ENCODE measurements at places on chromosomes 3 and 15. TPM values are rescaled to one million over a fixed set of nuclear protein-coding genes. Genes with fewer than 3 reads are reported as not detected.

- DNase-seq, result no peak
These were observed 23.8 kb upstream of the NMB start for GRCh38 chr15:84681831-84682230.

DNA sequence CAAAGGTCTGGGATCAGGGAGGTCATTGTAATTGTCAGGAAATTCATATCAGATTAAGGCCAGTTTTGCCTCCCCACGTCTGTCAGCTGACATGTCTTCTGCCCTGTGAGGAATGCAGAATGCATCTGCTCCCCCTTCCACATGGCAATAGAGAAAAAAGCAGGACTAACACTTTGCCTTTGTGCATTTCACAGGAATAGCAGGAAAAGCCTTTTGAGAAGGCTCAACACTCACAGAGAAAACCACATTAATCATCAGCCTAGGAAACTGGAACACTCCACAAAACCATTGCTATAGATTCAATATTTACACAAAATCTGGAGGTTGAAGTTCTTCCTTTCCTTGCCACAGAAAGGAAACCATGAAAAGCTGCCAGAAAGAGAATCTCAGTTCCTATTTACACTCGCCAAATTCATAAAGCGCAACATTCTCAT is 165.2 kb upstream of the HES1 start:
- DNase-seq, result no peak

The CCR5 gene
- not detected for total RNA-seq

DNA sequence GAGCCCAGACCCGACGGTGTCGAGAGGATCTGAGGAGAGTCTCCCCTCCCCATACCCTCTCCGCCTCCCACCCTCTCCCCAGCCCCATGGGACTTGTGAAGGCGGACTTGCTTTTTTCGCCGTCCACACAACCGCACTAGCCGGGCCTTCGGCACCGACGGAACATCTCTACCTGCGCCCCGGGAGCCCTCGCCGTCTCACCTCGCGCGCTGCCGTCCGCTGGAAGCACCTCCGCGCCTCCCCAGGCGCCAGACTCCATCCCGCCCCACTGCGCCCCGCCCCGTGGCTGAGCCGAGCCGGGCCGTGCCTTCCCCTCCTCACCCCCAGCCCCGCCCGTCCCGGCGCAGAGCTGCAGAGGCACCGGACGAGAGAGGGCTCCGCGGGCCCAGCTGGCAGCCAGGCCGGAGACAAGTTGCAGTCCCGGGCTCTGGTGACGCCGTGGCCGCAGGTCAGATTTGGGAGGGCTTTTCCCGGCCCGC is at the start of the genes DUOX1 and DUOXA1:
Gene DUOX1, plus strand, starts transcription at position 344 of the 479 bp plus-strand sequence. CDS start 1,973 bp downstream, outside the sequence.
Gene DUOXA1, minus strand, starts transcription at position 229 of the 479 bp plus-strand sequence. CDS start 6,865 bp downstream, outside the sequence.
- peak; percentile 75 for DNase-seq

- peak; percentile 87 for DNase-seq
These were observed 12.5 kb downstream of the P2RY14 start for GRCh38 chr3:151265866-151266265.

- DNase-seq, result no peak
These were observed 52.0 kb downstream of the ILDR1 start for GRCh38 chr3:121970047-121970446.

The TMPRSS7 gene
- not detected for total RNA-seq

All from GM23338 (cell line).